WTC11 (cell line): ENCODE measurements at places on chromosomes 12 and 14. TPM values are rescaled to one million over a fixed set of nuclear protein-coding genes. Genes with fewer than 3 reads are reported as not detected.
A peak's percentile ranks its signal among the peaks of the same experiment; 100 is the strongest.

DNA sequence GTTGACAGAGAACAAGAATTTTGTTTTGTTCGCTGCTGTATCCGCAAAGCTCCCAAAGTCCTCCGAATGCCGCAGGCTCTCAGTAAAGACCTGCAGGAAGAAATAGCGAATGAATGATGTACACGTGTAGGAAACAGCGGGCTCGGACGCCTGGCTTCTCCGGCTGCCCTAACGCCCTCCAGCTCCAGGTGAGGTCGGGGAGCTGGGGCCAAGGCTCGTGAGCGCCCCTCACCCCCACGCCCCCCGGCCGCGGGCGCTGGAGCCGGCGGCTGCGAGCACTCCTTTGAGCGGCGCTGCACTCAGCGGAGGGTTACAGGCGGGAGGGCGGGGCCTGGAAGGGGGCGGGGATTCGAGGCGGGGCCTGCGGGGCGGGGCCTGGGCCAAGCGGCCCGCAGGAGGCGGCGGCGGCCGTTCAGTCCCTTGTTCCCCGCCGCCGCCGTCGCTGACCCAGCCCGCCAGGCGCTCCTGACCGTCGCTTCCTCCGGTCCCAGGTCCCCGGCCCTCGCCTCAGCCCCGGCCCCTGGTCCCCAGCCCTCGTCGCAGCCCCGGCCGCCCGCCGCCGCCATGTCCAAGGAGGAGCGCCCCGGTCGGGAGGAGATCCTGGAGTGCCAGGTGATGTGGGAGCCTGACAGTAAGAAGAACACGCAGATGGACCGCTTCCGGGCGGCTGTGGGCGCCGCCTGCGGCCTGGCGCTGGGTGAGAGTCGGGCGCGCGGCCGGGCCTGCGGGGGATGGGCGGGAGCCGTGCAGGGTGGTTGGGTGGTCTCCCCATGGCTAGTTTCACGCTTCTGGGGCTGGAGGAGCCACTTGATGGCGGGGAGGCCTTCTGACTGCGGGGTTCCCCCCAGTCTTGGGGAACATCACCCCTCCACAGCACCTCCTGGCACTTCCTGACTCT lies at the start of gene AACS:
Gene AACS (plus strand): TSS at position 415 of the 898 bp plus-strand sequence. CDS start 150 bp downstream, at position 565.
- peak; percentile 84 for DNase-seq

- DNase-seq = no peak
Measured at GRCh38 chr14:90356925-90357324, 25.2 kb upstream of the NRDE2 start.

- no peak for DNase-seq
Measured at GRCh38 chr12:94952325-94952724, 51.2 kb downstream of the NDUFA12 start.

- DNase-seq = no peak
Measured at GRCh38 chr14:98227000-98227726, 1044.8 kb downstream of the BCL11B start.

GRCh38 chr14:84783511-84783910 lies 746.4 kb upstream of the FLRT2 start:
- DNase-seq = no peak

DNA sequence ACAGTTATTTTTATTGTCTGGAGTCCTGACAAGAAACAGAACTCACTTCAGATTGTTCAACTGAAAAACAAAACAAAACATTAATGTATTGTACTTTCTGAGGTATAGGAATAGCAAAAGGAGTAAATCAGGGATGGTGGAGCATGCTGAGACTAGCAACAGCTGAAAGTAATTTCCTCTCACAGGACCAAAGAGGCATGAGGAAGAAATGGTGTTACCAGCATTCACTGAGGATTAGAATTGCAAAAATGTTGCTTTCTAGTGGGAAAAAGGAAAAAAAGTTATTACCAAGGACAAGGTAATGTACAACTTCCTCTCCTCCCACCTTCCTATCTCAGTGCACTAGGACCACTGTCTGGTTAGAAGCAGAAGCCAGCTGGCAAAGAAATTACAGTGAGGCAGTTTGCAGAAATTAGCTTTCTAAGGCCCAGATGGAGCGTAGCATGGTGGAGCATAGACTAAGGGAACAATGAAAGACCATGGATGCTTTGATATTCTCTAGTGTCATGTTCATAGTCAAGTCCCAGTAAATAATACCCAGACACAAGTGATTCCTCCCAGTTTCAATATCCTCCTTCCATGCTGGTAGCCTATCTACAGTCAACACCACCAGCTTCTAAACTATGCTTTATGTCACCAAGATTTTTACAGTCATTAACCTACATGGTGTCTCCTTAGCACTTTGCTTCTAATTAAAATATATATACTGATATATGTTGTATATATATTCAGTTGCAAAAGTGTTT lies 133.7 kb upstream of the DCN start:
- DNase-seq = no peak

GRCh38 chr12:82966001-82966559 lies 279.4 kb downstream of the TMTC2 start:
- no peak for DNase-seq

DNA sequence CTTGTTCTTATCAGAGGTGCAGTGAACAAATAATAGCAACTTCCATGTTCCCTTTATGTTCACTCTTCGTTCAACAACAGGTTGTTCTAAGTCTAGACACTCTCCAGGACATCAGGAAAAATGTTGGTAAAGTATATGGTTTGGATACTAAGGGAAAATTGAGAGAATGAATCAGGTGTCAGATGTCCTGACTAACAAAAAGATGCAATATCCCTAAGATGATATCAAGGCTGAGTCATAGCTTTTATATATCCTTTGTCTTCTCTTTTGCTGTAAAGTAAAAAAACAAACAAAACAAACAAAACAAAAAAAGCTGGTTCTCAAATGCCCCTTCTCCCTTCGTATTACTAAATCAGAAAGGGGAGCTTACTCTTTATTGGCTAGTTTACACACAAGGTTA lies 11.1 kb downstream of the GLIPR1L1 start:
- no peak for DNase-seq

DNA sequence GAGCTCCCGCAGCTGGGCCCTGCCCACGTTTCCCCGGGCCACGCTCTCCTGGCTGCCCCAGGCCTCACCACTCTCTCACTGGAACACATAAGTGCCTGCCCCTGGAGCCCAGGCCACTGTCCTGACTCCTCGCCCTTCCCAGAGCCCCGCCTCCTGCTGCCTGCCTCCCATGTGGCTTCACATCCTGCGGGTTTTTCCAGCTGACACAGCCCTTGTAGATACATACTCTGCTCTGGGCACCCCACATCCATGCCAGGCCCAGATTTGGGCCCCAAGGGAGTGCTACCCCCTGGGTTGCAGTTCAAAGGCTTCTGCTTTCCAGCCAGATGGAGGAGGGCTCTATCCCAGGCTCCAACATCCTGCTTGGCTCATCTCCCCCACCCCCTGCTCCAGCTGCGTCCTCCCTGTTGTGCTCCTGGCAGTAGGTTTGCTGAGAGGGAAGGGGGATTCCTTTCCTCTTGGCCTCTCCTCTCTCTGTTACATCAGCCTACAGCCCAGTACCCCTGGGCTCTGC lies 60.1 kb downstream of the TSPAN9 start:
- peak; percentile 51 for DNase-seq

GRCh38 chr12:97595426-97595831 lies 132.8 kb downstream of the RMST start:
- no peak for DNase-seq

DNA sequence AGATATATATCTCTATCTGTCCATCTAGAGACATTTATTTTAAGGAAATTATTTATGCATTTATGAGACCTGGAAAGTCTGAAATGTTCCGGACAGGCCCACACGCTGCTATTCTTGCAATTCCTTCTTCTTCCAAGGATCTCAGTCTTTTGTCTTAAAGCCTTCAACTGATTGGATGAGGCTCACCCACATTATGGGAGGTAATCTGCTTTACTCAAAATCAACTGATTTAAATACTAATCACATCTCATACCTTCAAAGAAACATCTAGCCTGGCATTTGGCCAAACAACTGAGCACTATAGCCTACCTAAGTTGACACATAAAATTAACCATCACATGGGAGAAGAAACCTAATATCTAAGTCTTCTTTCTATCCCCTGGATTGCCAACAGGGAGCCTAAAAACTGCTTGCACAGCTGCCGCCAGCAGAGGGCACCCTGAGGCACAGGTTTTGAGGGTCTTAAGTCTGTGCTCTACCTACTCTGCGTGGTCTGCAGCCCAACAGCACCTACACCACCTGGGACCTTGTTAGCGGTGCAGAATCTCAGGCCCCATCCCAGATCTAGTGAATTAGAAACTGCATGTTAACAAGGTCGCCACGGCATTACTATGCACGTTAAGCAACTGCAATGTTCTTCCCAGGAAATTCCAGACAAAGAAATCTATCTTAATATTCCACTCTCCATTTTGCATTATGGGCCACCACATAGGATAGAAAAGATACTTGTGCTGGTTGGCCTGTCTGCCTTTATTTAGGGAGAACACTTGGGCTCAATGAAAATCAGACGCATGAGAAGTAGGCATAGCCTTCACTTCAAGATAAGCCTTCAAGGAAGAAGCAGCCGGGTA lies 249.7 kb downstream of the FOXG1 start:
- peak; percentile 80 for DNase-seq

DNA sequence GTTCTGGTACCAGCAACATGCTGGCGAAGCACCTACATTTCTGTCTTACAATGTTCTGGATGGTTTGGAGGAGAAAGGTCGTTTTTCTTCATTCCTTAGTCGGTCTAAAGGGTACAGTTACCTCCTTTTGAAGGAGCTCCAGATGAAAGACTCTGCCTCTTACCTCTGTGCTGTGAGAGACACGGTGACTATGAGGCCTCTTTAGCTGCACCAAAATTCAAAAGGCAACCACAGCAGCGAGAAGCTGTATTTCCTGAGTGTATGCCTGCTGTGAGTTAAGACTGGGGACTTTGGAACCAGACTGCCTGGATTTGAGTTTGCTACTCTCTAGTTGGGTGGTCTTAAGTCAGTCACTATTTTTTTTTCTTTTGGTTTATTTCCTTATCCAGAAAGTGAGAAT lies 8.7 kb upstream of the OR10G2 start:
- DNase-seq = no peak

- no peak for DNase-seq
Measured at GRCh38 chr14:22163051-22163450, 426.0 kb downstream of the DAD1 start.

CRADD gene
- 7.1 to 11.6 TPM (median 9.1 TPM) in 3 replicates for total RNA-seq

LRRC43 gene
- total RNA-seq = 0.21 to 0.64 TPM (median 0.22 TPM) in 3 replicates

ARHGDIB gene
- 0.80 to 2.3 TPM (median 1.6 TPM) in 3 replicates for total RNA-seq

TDRD9 gene
- total RNA-seq = 0.05 to 0.17 TPM in 2 of 3 replicates, not detected in the other

TMPRSS12 gene
- not detected in 3 replicates for total RNA-seq

OR11H7 gene
- total RNA-seq = not detected in 3 replicates

MYL6 gene
- 835 to 932 TPM (median 844 TPM) in 3 replicates for total RNA-seq

RERG gene
- 0.21 to 0.73 TPM (median 0.28 TPM) in 3 replicates for total RNA-seq
